Renal pelvis (tissue), 12 donors: ENCODE measurements at places on chromosomes 2 and 18. TPM values are rescaled to one million over a fixed set of nuclear protein-coding genes. Genes with fewer than 3 reads are reported as not detected.

MOGAT1 gene
- 0.10 TPM for polyA plus RNA-seq

CAD gene
- polyA plus RNA-seq = 58.9 TPM

NR4A2 gene
- 0.34 TPM for polyA plus RNA-seq

DCC gene
- 4.0 TPM for polyA plus RNA-seq

SNED1 gene
- 7.6 TPM for polyA plus RNA-seq

ELOA2 gene
- polyA plus RNA-seq = not detected

NEMP2 gene
- polyA plus RNA-seq = 11.2 TPM

DNA sequence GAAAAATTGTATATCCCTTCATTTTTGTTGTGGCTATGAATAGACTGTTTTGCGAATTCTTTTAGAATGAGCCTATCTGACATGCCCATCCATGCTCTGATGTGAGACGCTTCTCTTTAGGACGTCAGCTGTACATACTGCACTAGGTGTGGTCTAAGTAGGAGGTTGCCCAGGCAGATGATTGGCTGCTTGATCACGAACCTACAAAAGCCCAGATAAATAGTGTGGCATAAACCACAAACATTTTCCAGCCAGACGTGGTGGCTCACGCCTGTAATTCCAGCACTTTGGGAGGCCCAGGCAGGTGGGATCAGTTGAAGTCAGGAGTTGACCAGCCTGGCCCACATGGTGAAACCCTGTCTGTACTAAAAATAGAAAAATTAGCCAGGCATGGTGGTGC is 251.8 kb downstream of the AGAP1 start:
- DNase-seq = no peak

DNA sequence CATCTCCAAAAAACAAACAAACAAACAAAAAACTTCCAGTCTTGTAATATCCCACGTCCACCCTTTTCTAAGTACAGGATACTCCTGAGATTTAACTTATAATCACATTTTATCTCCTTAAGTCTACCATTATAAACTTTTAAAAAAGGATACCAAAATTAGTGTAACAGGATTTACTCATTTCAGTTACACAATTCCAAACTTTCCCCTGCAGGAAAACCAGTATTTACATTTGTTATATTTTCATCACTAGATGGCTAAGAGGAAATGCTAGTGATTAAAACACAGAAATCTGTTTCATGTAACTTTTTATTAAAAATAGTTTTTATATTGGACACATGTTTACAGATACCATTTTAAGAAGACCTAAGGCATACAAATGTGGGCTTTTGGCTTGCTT is 27.5 kb downstream of the CFAP36 start:
- no peak for DNase-seq

- peak; percentile 4 for DNase-seq
Observed at GRCh38 chr2:37005118-37005868, 39.0 kb upstream of the STRN start.

- DNase-seq = no peak
Observed at GRCh38 chr18:48843162-48843561, 107.6 kb downstream of the SMAD7 start.

GRCh38 chr2:186427970-186428369 is 58.1 kb upstream of the ZC3H15 start:
- DNase-seq = no peak

DNA sequence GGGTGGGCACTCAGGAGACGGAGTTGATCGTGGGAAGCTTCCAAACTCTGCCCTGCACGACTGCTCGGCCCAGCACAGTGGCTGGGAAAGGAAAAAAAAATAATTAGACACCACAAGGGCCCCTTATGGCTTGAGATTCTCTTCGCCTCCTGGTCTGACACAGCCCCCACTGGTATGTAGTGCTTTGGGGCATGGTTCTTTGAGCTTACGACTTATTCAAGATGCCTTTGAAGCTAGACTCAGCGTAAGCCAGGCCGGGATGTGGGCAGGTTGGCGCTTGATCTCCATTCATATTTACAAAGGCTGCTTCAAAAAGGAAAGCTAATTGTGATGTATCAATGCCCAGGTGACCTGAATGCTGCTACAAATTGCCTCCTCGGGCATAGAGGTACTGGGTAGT is 50.5 kb downstream of the CXCR4 start:
- DNase-seq = no peak

DNA sequence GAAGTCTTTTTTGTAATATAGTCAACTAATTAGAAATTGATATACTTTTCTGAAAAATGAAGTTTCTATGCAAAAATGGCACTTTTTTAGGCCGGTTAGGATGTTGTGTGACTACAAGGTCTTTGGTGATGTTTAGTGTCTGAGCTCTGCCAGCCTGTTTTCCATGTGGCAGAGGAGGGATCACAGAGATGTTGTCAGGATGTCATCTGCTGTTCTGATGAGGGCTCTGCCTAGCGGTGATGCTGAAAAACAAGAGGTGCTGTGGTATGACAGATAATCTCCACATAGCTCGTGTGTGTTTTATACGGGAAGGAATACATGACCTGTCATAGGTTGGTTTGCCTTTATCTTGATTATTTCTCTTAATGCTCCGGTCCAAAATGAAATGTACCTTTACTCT is 12.0 kb upstream of the IAH1 start:
- no peak for DNase-seq

GRCh38 chr2:139296672-139297209 is 516.6 kb upstream of the NXPH2 start:
- no peak for DNase-seq

DNA sequence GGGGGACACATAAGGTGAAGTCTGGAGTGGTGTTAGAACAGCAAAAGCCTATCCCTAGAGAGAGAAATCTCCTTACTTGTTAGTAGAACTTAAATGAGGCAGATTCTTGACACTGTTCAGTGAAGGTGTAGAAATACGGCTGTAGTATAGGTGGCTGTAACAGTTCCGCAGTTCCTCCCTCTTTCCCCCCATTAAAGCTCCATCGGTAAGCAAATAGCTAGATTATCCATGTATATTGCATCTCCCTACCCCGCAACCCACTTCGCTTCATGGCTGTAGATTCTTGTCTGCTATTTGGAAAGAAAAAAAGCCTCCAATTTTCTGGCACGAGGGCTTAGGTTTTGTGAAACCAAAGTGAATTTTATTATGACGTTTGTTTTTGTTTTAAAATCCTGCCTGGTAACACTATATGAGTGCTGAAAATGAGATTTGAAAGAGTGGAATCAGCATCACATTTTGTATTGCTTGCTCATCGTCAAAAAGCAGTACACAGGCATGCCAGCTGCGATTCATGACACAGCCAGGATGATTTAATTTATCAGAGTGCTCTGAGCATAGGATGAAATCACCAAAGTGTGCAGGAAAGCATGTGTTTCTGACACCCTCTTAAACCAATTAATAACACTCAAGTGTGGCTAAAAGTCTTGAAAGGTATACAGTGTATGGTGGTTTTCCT is 1.4 kb downstream of the FAM171B start:
- DNase-seq = no peak

DNA sequence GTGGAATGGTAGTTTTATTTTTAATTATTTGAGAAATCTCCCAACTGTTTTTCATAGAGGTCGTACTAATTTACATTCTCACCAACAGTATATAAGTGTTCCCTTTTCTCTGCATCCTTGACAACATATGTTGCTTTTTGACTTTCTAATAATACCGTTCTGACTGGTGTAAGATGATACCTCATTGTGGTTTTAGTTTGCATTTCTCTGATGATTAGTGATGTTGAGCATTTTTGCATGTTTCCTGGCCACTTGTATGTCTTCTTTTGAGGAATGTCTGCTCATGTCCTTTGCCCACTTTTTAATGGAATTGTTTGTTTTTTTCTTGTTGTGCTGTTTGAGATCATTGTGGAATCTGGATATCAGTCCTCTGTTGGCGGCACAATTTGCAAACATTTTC is 242.5 kb downstream of the ZNF521 start:
- DNase-seq = no peak

- DNase-seq = no peak
Observed at GRCh38 chr18:46040747-46041104, 31.3 kb downstream of the PSTPIP2 start.

- DNase-seq = no peak
Observed at GRCh38 chr2:234650911-234651310, 154.0 kb upstream of the ARL4C start.

GRCh38 chr2:19104503-19104902 is 253.9 kb downstream of the OSR1 start:
- no peak for DNase-seq

- DNase-seq = no peak
Observed at GRCh38 chr2:223619486-223620129, 17.4 kb upstream of the SCG2 start.

DNA sequence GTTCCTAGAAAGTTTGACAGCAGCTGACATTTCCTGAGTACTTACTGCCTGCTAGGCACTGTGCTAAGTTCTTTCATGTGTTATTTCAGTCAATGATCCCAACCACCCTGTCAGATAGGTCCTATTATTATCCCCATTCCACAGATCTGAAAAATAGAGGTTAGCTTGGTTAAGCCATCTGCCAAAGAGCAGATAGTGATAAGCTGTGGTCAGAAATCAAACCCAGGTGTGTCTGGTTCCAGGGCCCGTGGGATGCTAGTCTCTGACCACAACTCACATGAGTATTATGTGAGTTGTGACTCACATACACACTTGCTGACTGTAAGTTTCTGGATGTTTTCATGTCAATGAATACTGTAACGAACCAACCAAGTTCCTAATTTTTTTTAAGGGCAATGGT is 132.0 kb upstream of the APCDD1 start:
- no peak for DNase-seq

DNA sequence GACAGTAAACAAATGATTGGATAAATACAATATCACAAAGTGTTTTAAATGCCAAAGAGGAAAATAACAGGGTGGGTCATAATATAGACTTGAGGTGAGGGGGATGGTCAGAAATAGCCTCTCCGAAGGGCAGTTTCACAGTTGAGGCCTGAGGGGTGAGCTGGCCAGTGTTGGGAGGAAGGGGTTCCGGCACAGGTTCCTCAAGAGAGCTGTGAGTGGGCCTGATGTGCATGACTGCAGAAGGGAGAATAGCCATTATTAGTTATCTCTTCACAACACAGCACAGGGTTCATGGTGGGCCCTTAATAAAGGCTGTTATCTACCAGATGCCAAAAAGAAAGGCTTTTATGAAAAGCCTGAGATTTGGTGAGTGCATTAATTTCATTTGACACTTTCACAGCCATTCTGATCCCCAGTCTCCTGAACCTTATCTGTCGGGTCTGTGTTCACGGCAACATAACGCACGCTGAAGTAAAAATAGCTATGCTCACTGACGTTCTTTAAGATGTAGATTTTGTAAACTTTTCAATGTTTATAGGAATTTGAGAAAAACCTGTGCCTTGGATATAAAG is 39.6 kb downstream of the POLR1A start:
- DNase-seq = no peak

DNA sequence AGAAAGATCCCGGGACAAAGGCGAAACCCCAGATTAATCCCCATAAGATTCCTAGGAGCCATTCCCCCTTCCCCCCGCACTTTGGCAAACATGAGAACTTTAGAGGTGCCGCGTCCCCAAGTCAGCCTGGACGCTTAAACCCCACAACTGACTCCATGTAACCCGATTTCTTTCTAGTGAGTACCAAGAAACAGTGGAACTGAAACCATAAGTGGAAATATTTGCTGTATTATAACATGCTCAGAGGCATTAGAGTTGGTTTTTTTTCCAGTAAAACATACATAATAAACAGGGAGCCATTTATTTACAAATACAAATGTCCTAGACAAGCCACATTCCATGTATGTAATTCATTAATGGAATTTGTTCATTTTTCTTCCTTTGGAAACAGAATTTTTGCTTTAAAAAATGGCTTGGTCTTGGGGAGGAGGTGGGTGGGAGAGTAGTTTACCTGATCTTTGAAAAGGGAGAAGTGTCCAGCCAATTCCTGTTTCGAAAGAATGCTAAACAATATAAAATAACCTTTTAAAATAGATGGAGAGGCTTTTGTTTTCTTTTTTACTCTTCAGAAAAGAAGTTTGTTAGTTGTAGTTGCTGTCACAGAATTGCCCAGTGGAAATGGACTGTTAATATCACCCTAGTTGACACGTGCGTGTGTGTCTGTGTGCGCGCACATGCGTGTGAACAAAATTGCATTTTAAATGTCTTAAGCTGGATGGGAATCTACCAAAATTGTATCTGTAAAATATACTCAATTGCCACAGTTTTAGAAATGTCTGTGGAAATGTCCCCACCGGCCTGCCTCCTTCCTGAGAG is 10.6 kb downstream of the POU3F3 start:
- DNase-seq = no peak

DNA sequence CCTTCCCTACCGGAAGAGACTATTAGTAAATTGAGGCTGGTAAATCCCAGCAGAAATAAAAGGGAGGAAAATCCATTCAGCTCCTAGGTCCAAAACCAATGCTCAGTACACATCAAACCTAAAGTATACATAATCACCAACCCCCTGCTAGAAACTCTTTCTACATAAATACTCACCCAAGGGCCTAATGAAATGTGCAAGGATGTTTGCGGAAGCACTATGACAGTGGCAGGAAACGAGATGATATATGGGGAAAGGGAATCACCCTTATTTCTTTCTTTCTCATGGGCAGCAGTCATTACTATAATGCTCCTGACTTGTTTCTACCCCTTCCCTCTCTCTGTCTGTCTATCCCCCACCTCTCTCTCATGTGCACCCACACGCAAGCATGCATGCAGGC is 1.3 kb upstream of the SCTR start:
- DNase-seq = no peak

GRCh38 chr2:204027091-204027490 is 90.5 kb downstream of the ICOS start:
- no peak for DNase-seq

DNA sequence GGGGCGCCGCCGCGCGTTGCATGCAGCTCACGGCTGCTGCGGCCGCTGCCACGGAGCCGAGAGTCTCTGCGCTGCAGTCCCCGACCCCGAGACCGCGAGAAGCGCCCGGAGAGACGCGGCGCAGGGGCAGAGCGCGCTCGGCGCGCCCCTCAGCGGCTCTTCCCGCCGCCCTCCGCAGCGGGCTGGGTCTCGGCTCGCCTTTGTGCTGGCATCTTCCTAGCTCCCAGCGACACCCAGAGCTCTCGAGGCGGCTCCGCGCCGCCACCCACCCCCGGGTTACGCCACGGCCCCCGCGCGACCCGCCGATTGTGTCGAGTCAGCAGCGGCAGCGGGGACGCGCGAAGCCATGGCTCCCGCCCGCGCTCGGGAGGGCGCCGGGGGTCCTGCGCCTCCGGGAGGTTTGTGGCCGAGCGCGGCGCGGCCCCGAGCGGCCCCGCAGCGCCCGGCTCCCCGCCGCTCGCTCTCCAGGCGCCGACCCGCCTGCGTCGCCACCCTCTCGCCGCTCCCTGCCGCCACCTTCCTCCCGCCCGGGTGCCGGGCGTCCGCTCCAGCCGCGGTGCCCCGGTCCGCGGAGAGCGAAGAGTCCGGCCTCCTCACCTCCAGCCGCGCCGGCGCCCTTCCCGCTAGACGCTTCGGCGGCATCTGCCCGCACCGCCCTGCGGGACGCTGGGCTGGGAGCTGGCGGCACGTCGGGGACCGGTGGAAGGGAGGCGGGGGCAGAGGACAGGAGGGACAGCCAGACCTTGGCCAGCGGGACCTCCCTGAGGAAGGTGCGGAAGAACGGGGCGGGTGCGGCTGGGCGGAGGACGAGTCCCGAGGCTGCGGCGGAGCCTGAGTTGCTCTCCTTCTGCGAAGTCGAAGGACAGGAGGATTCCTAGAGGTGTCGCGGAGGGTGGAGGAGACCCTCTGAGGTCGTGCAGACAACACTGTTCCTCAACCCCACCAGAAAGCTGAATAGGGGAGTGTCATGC is 46.3 kb upstream of the CCDC150 start:
- peak; percentile 60 for DNase-seq
